CD4-positive, alpha-beta T cell treated with Interleukin-17A for 1 hour (primary cell): ENCODE measurements at places on chromosomes 13 and 19.

GRCh38 chr13:44459674-44460073 lies 86.0 kb downstream of the SERP2 start:
- no peak for DNase-seq

GRCh38 chr13:31014456-31014855 lies 82.0 kb downstream of the TEX26 start:
- DNase-seq, result no peak

GRCh38 chr13:32472194-32472621 lies 44.3 kb upstream of the N4BP2L1 start:
- DNase-seq, result no peak

DNA sequence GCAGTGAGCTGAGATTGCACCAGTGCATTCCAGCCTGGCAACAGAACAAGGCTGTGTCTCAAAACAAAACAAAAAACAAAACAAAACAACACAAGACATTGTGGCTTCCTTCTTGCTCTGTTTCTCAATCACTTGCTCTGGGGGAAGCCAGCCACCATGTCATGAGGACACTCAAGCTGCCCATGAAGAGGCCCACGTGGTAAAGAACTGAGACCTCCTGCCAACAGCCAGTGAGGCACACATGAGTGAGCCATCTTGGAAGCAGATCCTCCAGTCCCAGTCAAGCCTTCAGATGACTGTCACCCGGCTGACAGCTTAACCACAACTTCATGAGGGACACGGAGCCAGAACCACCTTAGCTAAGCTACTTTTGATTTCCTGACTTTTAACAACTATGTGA lies 25.2 kb downstream of the CPT1C start:
- no peak for DNase-seq

DNA sequence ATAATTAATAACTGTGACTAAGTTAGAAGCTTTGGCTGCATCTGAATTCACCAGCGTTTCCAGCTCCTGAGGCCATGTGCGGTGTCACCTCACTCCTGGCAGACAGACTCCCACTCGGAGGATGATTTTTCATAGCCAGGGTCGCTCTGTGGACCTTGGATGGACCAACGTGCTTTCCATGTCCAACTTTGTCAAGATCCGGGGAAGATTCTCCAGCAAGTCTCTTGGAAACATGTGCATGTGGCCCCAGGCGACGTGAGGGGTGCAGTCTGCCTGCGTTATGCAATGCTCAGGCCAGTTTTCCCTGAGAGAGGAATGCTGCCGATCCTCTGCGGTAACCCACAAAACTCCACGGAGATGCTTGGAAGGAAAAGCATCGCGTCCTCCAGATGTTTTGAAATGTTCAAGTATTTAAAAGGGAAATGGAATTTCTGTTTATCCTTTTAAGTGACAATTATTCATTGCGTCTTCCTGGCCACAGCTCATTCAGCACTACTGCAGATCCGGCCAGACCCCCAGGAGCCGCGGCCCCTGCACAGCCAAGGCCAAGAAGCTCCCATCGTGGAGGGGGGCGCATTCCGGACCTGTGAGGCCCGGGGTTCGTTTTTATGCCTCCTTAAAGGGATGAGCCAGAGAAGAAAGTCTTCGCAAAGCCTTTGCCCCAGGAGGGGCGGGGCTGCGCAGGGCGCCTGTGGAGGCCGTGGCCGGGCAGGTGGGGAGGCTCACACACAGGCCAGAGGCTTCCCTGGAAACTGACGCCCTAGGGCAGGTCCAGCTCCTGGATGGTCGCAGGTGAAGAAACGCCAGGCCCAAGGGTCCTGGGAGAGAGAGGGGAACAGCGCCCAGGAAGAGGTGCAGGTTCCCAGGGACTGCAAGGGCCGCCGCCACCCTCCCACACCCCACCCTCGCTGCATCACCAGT lies 46.0 kb downstream of the C13orf46 start:
- DNase-seq, result no peak

DNA sequence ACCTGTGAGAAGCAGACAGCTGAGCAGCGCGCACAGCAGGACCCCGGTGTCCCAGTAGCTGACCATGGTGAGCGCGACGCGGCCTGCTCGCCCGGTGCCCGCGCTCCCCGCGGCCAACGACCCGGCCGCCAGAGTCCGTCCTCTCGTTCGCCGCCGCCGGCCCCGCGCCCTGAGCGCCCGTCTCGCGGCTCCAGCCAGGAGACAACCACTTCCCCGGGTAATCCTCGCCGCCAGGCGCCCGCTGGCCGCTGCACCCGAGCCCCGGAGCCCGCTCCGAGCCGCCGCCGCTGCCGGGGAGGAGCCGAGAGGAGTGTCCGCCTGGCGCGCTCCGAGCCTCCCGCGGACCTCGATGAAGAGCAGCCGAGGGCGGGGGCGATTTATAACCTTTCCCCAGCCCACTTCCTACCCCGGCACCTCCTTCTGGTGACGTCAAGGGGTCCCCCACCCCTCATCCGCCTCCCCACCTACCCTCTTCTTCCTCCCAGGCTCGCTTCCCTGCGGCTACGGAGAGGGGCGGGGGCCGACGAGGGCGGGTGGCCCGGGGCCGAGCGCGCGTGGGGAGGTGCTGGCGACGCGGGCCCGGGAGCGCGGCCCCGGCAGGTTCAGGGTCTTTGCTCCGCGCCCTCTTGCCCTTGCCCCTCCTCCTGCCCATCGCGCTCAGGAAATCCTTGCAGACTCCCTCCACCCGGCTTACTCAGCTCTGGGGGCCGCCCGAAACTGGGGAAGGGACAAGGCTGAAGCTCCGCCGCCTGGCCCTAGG lies at the start of gene FLT1:
FLT1 (minus strand) TSS at position 351 of the 760 bp plus-strand sequence; CDS start at position 66, 285 bp downstream.
- DNase-seq, result peak; percentile 12

GRCh38 chr13:73803997-73804396 lies 330.2 kb downstream of the KLF12 start:
- no peak for DNase-seq

- no peak for DNase-seq
These were observed 4.8 kb downstream of the ISYNA1 start for GRCh38 chr19:18433015-18433691.

DNA sequence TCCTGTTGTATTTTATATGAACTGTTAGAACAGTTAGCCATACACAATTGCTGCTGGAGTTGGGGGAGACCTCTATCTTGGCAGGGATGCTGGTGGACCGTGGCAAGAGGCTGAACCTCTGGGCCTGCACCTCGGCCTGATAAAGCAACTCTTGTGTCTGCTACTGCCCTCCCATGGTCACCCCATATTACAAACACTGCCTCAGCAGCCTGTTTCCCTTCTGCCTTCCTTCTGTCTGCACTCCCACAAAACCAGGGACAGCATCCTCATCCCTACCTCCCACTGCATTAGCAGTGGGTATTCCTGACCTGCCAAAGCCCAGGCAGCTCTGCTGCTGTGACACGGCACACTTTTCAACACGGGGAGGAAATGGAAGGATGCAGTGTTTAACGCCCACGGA lies 456.4 kb downstream of the FGF14 start:
- no peak for DNase-seq

DNA sequence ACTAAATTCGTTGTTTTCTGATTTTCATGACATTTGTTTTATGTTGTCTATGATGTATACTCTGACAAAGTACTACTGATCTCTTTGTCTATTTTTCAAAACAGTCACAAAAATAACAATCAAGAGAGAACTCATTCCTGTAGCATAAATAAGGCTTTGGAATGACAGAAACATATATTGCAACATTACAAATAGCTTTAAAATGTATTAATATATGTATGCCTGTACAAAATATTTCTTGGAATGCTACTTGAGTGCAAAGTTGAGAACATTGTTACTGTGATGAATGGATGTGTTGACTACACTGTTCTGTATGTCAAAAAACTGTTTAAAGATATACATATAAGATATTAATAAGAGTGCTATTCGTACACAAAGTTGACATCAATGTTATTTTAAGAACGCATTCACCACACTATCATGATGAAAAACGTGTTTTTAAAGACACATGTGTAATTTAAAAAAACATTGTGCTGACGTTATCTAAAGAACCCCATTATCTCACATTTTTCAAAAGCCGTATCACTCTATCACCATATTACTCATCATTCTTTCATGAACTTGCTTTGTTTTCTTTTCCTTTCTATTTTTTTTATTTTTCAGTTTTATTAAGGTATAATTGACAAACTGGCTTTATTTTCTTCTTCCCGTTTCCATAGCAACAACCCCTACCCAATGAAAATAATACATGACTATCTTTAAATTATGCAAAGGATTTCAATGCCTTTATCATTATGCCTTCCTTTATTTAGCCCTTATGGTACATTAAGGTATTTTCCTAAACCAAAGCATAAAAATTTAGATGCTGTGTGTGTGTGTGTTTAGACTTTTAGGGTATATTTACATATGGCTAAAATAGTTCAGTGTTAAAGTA lies 918.8 kb downstream of the SLITRK1 start:
- DNase-seq, result no peak
